ENCODE measurements at places on chromosomes 5 and 9. TPM values are rescaled to one million over a fixed set of nuclear protein-coding genes. Genes with fewer than 3 reads are reported as not detected.

- H3K27ac ChIP-seq = no peak overlapping the region
- H3K4me3 ChIP-seq = no peak overlapping the region
- no peaks in the 10 kb centered on the region for H3K27me3 ChIP-seq
- H3K36me3 ChIP-seq = no peaks in the 10 kb centered on the region
These were observed 62.1 kb downstream of the SEMA5A start for GRCh38 chr5:9483779-9484178.

DNA sequence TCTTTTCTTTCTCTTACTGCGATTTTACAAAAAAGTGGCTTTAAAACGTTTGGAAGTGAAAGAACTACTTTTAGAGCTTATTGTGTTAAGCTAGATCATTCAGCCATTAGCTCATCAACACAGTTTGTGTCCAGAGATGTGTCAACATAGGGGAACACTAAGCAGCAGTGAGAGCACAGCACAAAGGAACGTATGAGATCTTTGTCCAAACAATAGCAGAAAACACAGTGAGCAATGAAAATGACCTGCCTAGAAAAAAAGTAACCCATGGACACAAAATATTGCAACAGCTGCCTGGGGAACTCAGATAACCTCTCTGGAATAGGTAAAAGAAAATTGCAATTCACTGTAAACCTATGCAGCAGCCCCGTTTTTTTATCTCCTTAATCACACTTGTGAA lies 372.5 kb downstream of the ARHGEF28 start:
- DNase-seq = no peak
- peaks cover 15% of the 10 kb centered on the region for H3K27me3 ChIP-seq
- H3K27ac ChIP-seq = no peak overlapping the region
- no peaks in the 10 kb centered on the region for H3K36me3 ChIP-seq
- H3K4me1 ChIP-seq = no peaks in the 10 kb centered on the region
- no peak overlapping the region for H3K4me3 ChIP-seq

GRCh38 chr9:35903049-35903448 lies 3.0 kb upstream of the HRCT1 start:
- H3K27me3 ChIP-seq = no peaks in the 10 kb centered on the region
- H3K4me1 ChIP-seq = peaks cover 34% of the 10 kb centered on the region

GRCh38 chr9:93686127-93686879 lies 109.9 kb downstream of the PHF2 start:
- DNase-seq = no peak
- peaks cover 24% of the 10 kb centered on the region for H3K27me3 ChIP-seq
- H3K27ac ChIP-seq = no peak overlapping the region
- H3K4me1 ChIP-seq = peaks cover 9% of the 10 kb centered on the region
- no peak overlapping the region for H3K4me3 ChIP-seq
- no peaks in the 10 kb centered on the region for H3K36me3 ChIP-seq

DNA sequence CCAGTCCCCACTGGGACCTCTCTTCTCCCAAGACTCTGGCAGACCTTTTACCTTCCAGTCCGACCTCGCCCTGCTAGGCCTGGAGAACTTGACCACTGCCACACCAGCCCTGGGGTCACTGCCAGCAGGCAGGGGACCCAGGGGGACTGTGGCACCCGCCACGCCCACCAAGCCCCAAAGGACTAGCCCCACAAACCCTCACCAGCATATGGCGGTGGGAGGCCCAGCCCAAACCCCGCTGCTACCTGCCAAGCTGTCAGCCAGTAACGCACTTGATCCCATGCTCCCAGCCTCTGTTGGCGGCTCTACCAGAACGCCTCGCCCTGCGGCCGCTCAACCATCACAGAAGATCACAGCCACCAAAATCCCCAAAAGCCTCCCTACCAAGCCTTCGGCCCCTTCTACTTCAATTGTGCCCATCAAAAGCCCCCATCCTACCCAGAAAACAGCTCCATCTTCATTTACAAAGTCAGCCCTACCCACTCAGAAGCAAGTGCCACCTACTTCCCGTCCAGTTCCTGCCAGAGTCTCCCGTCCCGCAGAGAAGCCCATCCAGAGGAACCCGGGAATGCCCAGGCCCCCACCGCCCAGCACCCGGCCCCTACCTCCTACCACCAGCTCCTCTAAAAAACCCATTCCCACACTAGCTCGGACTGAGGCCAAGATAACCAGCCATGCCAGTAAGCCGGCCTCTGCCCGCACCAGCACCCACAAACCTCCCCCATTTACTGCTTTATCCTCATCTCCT lies 13.1 kb downstream of the COL27A1 start:
- no peak overlapping the region for H3K27ac ChIP-seq
- H3K4me3 ChIP-seq = no peak overlapping the region
- no peaks in the 10 kb centered on the region for H3K27me3 ChIP-seq
- DNase-seq = no peak
- no peaks in the 10 kb centered on the region for H3K36me3 ChIP-seq

DNA sequence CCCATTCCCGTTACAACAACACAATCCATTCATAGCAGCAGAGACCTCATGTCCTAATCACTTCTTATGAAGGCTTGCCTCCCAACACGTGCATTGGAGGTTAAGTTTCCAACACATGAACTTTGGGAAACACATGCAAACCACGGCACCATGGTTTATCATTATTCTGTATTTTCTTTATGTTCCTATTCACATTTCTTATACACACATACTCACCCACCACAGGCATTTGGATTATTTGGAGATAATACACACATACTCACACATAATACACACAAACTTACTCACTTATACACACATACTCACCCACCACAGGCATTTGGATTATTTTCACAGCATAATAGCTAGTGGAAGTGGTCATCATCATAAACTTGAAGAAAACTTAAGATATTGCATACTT lies 75.6 kb downstream of the C7 start:
- H3K36me3 ChIP-seq = no peaks in the 10 kb centered on the region
- DNase-seq = no peak
- H3K4me1 ChIP-seq = no peaks in the 10 kb centered on the region
- H3K27ac ChIP-seq = no peak overlapping the region
- H3K27me3 ChIP-seq = peaks cover 16% of the 10 kb centered on the region

DNA sequence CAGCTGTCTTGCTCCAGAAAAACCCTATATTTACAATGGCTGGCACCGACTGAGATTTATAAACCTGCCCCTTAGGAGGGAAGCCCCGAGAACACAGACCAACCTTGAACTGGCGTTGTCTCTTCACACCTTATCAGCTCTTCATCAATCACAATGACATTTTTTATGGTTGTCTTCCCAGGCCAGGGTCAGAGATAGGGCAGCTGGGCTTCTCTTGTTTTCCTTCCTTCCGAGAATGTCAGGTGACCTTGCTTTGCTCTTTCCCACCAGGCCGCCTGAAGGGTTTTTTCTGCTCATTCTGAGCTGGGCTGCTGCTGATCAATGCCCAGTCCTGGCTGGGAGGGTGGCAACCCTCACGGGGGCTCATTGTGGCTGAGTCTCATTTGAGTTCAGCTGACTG lies 619.1 kb downstream of the CCDC171 start:
- no peaks in the 10 kb centered on the region for H3K4me1 ChIP-seq
- H3K27me3 ChIP-seq = no peaks in the 10 kb centered on the region
- DNase-seq = no peak
- H3K27ac ChIP-seq = no peak overlapping the region
- H3K4me3 ChIP-seq = no peak overlapping the region

GRCh38 chr9:85971731-85972130 lies 30.8 kb downstream of the NAA35 start:
- H3K4me3 ChIP-seq = no peak overlapping the region
- no peak overlapping the region for H3K27ac ChIP-seq
- H3K27me3 ChIP-seq = no peaks in the 10 kb centered on the region
- H3K36me3 ChIP-seq = peaks cover 19% of the 10 kb centered on the region

DNA sequence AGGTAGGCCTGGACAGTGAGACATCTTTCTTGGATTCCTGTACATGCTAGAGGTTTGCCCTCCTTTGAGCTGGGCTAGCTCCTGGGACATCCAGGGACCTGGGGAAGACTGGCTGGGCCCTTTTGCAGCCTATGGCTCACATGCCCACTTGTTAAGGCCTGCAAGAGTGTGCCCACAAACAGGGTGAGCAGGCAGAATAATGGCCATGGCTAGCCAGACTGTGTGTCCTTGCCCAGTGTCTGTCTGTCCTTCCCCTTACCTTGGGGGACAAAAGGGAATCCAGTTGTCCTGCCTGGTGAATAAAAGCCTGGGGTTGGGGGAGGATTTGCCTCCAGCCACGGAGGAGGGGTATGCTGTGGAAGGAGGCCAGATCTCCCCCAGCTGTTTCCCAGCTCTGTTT lies 13.0 kb upstream of the CXXC5 start:
- H3K4me3 ChIP-seq = no peak overlapping the region
- no peaks in the 10 kb centered on the region for H3K27me3 ChIP-seq
- no peak overlapping the region for H3K27ac ChIP-seq
- no peak for DNase-seq
- peaks cover 52% of the 10 kb centered on the region for H3K36me3 ChIP-seq
- H3K4me1 ChIP-seq = peaks cover 57% of the 10 kb centered on the region

DNA sequence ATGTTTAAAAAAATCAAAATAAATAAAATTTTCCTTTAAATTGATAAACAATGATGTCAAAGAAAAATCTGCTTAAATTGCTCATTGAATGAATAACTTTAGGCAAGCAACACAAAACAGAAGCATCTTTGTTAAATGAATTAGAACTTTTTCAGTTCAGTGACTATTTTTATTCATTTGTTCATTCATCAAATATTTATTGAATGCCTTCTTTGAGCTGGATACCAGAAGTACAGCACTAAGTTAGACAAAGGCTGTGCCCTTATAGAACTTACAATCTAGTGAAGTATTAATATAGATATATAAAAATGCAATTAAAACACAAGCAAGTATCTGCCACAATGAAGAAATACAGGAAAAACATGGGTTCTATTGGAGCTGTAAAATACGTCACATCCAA lies 10.8 kb downstream of the FNIP1 start:
- H3K27ac ChIP-seq = no peak overlapping the region
- DNase-seq = no peak
- H3K4me1 ChIP-seq = peaks cover 36% of the 10 kb centered on the region
- H3K4me3 ChIP-seq = no peak overlapping the region
- no peaks in the 10 kb centered on the region for H3K36me3 ChIP-seq

- H3K4me1 ChIP-seq = no peaks in the 10 kb centered on the region
- no peak overlapping the region for H3K27ac ChIP-seq
- H3K4me3 ChIP-seq = no peak overlapping the region
- DNase-seq = no peak
- no peaks in the 10 kb centered on the region for H3K36me3 ChIP-seq
These were observed 82.3 kb downstream of the CRB2 start for GRCh38 chr9:123438321-123438720.

DNA sequence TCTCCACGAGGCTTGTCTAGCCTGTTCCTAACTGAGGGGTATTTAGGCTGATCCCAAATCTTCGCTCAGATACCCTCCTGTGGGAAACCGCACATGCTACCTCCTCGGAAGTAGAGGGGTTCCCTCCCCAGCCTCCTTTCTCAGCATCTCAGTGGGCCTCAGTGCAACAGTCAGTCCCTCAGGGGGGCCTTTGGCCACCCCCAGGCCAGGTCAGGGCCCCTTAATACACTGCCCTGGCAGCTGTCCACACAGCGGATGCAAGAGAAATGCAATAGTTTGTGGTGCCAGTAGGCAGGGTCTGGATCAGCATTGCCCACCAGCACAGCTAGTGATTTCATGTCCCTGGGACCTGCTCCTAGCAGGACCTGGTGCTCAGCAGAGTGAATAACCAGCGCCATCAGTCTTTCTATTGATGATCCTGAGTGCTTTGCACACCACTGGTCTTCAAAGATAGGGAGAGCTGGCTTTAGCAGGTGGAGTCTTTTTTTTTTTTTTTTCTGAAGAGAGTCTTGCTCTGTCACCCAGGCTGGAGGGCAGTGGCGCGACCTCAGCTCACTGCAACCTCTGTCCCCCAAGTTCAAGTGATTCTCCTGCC lies 7.5 kb downstream of the PLPP7 start:
- H3K4me1 ChIP-seq = no peaks in the 10 kb centered on the region
- H3K36me3 ChIP-seq = no peaks in the 10 kb centered on the region
- peaks cover 45% of the 10 kb centered on the region for H3K27me3 ChIP-seq
- H3K27ac ChIP-seq = no peak overlapping the region
- no peak overlapping the region for H3K4me3 ChIP-seq
- DNase-seq = no peak

DNA sequence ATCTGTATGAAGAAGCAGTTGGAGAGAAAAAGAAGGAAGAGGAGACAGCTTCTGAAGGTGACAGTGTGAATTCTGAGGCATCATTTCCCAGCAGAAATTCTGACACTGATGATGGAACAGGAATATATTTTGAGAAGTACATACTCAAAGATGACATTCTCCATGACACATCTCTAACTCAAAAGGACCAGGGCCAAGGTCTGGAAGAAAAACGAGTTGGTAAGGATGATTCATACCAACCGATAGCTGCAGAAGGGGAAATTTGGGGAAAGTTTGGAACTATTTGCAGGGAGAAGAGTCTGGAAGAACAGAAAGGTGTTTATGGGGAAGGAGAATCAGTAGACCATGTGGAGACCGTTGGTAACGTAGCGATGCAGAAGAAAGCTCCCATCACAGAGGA lies 48.7 kb downstream of the CMYA5 start:
- H3K27ac ChIP-seq = no peak overlapping the region
- H3K4me1 ChIP-seq = no peaks in the 10 kb centered on the region
- peaks cover 56% of the 10 kb centered on the region for H3K27me3 ChIP-seq
- no peak for DNase-seq
- no peak overlapping the region for H3K4me3 ChIP-seq

DNA sequence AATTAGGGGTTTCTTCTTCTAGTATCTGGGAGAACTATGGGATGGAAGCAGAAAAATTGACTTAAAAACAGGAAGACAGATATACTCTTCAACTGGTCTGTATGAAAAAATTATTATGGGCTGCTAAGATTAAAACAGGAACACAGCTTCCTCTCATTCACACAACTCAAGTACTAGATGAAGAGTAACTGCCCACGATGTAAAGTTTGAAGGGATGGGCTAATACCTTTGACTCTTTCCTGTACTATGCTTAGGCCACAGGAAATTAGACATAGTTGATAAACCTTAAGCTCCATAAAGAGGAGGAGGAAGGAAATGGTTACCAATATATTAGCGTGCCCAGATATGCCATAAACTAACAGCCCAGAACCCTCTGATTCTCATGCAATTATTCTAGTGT lies 88.6 kb downstream of the ANKRD31 start:
- no peaks in the 10 kb centered on the region for H3K27me3 ChIP-seq
- H3K36me3 ChIP-seq = no peaks in the 10 kb centered on the region
- H3K27ac ChIP-seq = no peak overlapping the region
- H3K4me1 ChIP-seq = peaks cover 12% of the 10 kb centered on the region
- no peak overlapping the region for H3K4me3 ChIP-seq
- no peak for DNase-seq

DNA sequence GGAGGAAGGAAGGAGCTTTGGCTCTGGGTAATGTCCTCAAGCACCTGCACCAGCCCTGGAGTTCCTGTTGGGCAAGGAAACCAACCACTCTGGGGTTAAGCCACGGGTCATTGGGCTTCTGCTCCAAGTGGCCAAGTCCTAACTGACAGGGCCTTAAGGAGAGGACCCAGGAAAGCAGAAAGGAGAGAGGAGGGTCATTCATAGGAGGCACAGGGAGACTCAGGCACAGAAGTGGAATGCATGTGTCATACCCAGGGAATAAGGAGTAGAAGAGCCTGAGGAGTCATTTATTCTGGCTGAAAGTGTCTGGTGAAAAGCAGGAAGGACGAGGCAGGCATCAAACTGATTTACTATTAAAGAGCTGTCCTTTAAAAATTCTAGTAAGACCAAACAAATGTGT lies 129.2 kb downstream of the DMRT2 start:
- no peak overlapping the region for H3K27ac ChIP-seq
- no peak overlapping the region for H3K4me3 ChIP-seq
- H3K4me1 ChIP-seq = no peaks in the 10 kb centered on the region
- no peaks in the 10 kb centered on the region for H3K27me3 ChIP-seq
- DNase-seq = no peak

LCN1 gene
- total RNA-seq = not detected

SLC2A6 gene
- total RNA-seq = 11.6 TPM

PRDM9 gene
- total RNA-seq = not detected

NR6A1 gene
- total RNA-seq = 5.9 TPM

PPP3R2 gene
- total RNA-seq = not detected

CCL28 gene
- total RNA-seq = 12.2 TPM

PCDHGB7 gene
- total RNA-seq = 9.8 TPM

Measured in Calu3 (cell line).